ENCODE measurements at places on chromosomes 7 and 10.

DNA sequence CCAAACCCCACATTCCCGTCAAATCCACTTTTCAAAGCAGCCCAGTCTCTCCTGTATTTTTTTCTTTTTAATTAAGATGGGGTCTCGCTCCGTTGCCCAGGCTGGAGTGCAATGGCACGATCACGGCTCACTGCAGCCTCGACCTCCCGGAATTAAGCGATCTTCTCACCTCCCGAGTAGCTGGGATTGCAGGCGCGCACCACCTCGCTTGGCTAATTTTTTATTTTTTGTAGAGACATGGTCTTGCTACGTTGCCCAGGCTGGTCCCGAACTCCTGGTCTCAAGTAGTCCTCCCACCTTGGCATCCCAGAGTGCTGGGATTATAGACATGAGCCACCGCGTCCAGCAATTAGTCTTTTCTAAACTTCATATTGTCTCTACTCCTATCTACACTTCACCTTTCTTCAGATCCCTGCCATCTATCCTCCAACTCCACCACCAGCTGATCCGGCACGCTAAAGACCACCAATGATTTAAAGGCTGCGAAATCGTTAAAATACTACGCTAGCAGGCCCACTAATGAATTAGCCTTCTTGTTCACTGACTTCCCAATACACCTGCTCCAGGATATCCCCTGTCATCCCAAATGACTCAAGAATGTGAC, 525 bp upstream of the CHUK start:
- no peak for DNase-seq

- no peak for DNase-seq
These were observed 7.0 kb downstream of the ATP6V0E2 start for GRCh38 chr7:149880638-149881311.

DNA sequence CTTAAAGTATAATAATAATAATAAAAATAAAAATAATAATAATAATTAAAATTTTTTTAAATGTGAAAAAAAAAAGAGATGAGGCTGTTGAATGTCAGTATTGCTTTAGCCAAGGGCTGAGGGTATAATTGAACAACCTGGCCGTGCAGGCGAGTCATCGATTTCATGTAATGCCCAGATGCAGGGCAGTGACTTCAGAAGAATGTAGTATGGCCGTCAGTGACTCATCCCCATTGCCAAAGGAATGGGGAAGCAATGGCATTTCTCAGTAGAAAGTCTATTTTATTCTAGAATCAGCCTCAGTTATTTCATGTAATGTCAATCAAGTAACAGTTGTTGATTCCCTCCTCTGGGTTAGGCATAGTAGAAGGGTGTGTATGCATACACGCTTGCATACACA, 516.4 kb downstream of the GLRX3 start:
- DNase-seq, result no peak

- DNase-seq, result peak; percentile 37
These were observed 13.5 kb downstream of the GCC1 start for GRCh38 chr7:127571741-127572505.

- DNase-seq, result peak; percentile 51
These were observed 4.7 kb upstream of the PLXDC2 start for GRCh38 chr10:19811540-19811939.

DNA sequence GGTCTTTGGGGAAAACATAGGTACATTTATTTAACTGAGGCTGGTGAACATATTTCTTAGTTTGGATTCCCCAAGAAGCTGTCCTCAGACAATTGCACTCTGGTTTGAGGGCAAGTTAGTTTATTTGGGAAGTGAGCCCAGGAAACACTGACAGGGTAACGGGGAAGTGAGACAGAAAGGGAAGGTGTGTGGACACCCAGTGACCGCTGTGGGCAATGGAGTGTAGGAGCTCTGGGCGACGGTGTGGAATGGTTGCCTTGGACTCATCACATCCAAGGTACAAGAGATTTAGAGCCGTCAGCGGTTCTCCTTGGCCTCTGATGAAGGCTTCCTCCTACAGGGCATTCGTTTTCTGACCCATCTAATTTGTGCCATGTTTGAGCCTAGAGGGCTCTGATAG, 7.1 kb downstream of the MRC1 start:
- no peak for DNase-seq

- DNase-seq, result no peak
These were observed 196.7 kb downstream of the PRKG1 start for GRCh38 chr10:51270936-51271530.

DNA sequence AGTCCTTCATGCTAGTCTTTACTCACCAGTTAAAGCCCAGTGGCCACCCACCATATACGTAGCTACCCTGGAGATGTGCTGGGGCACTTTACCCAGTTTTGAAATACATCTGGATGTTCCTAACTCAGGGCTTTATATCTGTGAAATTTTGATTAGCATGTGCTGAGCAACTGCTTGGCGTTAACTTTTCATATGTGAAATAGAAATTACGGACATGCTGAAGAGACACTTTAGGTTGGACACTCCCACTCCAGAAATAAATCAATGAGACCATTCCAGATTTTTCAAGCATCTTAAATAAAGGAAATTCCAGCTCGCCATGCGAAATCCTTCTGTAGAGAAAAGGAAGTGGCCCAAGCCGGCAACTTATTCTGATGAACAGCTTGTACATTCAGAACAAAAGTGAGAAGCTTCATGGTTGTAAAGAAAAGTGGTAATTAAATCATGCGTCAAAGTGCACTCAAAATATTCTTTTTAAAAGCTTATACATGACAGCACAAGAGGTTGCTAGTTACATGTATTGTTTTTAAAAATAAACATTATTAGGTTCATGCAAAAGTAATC, 153.5 kb upstream of the ITGB1 start:
- DNase-seq, result no peak

DNA sequence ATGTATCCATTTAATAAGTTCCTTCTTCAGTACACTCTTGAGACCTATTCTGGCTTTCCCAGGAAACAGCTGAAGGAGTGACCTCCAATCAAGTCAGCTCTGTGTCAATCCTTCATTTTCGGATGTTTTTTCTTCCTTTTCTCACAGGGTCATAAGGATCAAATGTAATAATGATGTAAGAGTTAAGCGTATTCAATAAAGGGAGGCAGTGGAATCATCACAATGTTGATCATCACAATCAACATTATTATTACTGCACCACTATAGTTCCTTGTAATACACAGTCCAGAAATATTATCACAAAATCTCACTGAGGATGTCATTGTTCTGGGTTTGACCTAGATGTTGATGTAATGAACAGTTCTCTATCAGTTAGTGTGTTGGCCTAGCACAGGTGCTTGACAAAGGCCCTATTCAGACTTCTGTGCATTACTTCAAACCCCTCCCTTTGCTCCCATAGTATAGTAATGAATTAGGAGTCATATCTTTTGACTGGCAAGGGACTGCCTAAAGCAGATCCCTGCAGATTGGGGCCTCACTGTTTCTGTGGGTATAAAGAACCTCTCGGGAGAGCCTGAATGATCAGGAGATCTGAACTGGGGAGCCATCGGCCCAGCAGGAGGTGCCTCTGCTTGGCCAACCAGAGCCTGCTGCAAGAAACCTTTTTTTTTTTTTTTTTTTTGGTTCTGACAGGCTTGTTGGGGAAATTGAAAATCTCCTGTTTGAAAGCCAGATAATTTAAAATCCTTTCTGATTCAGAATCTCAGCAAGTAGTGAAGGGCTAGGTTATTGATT, 100.6 kb downstream of the KAT6B start:
- no peak for DNase-seq

DNA sequence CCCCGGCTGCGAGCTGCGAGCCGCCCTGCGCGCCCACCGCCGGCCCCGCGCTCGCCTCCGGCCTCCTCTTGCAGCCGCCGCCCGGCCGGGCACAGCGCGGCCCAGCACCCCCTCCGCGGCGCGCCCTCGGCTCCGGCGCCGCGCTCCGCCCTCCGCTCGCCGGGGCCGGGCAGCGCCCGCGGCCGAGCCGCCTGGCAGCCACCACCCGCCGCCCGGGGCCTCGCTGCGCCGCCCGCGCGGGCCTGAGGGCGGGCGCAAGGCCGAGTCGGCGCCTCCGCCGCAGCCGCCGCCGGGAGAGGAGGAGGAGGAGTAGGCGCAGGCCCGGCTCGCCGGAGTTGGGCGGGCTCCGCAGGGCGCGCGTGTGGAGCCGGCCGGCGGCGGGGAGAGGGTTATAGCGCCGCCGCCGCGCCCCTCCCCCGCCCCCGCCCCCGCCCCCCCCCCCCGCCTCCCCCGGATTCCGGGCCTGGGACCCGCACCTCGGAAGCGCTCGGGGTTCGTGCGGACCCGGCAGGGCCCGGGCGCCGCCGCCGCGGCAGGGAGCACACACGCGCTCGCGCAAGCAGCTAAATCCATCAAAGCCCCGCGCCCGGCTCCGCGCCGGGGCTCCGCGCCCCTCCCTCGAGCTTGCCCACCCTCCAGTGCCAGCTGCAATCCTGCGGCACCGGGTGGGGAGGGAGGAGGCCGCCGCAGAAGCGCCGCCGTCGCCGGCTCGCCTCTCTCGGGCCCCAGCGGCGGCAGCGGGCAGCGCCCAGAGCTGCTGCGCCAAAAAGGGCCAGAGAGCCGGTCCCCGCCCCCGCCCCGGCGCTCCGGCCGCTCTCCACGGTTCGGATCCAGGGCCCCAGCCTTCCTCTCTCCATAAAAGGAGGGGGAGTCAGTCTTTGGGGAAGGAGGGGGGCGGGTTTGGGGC, at the start of gene PDGFA:
TSS of gene PDGFA (minus strand) at position 363 of the 907 bp plus-strand sequence. CDS start 845 bp downstream, outside the sequence.
- DNase-seq, result peak; percentile 51

GRCh38 chr10:45809837-45810236, 37.5 kb downstream of the AGAP4 start:
- DNase-seq, result no peak

- DNase-seq, result no peak
These were observed 1.3 kb upstream of the GRK5 start for GRCh38 chr10:119205894-119206602.

GRCh38 chr7:88363249-88363648, 56.6 kb upstream of the STEAP4 start:
- no peak for DNase-seq

DNA sequence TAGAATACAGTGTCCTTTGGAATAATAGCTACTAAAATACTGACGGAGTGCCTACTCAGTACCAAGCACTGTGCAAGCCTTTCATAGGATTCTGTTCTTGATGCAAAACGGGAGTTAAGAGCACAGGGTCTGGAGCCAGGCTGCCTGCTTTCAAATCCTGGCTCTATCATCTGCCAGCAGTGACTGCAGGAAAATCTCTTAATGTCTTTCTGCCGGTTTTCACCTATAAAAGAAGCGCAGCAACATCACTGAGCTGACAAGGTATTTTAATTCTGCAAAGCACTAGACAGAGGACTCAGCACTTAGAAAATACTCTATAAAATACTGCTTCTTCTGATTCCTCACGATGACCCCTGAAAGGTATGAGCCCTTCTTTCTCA, 659 bp downstream of the FIGNL1 start:
- no peak for DNase-seq

- DNase-seq, result no peak
These were observed 686 bp upstream of the MIOS start for GRCh38 chr7:7565746-7566650.

DNA sequence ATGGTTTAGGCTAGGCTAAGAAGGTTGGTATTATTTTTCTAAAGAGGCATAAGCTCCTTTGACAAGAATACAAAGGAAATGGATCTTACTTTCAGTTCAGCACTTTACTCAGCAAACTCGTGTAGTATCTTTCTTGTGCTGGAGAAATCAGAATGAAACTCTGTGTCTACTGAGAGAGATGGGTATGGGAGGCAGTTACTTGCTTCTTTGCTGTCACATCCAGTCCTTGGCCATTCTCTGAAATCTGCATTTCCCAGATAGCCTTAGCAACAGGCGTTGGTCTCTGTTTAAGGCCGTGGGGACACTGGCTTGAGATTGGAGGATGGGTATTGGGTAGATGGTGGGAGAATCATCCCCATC, 180.5 kb downstream of the NRP1 start:
- DNase-seq, result no peak

- no peak for DNase-seq
These were observed 205.2 kb upstream of the PDE1C start for GRCh38 chr7:32275216-32276009.

DNA sequence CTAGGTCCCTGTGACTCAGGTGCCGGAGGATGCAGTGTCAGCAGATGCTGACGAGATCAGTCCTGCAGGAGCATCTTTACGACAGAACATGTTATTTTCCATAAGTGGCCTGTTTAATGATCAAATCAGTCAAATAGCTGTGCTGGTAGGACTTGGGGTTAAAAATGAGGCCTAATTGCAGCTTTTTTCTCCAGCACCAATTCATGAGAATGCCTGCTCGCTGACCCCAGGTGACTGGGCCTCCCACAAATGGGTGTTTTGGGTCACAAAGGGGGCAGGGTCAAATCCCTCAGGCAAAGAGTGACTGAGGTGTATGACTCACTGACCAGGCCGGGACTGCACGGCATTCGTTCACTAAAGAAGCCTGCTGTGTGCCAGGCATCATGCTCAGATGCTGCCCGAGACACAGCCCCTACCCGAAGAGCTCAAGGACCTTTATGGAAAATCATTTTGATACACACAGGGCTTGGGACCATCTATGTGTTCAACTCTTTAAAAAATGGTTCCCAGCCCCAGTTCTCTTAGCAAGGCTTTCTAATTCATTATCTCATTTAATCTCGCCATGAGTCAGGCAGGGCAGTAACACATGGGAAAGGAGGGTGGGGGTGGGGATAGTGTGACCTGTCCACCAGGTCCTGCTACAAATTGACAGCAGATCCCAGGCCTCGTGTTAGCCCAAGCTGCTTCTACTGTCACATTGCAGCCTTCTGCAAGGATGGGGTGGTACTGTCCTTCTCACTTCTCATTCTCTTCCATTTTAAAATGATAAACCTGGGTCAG, 21.1 kb downstream of the ZNF775 start:
- DNase-seq, result peak; percentile 59
